ENCODE measurements at places on chromosomes 6 and 20.

DNA sequence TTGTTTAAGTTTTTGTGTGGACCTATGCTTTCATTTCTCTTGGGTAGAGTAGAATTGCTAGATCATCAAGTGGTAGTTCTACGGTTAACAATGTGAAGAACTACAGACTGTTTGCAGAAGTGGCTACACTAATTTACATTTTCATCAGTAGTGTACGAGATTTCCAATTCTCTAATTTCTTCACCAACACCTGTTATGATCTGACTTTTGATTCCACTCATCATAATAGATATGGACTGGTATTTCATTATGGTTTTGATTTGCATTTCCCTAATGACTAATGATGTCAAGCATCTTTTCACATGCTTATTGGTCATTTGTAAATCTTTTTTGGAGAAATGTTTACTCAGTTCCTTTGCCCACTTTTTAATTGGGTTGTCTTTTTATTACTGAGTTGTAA, 244.4 kb downstream of the GMDS start:
- DNase-seq = no peak

- no peak for DNase-seq
Observed at GRCh38 chr6:16224409-16224808, 14.0 kb upstream of the GMPR start.

GRCh38 chr6:35392111-35392702, 49.8 kb downstream of the PPARD start:
- DNase-seq = no peak

DNA sequence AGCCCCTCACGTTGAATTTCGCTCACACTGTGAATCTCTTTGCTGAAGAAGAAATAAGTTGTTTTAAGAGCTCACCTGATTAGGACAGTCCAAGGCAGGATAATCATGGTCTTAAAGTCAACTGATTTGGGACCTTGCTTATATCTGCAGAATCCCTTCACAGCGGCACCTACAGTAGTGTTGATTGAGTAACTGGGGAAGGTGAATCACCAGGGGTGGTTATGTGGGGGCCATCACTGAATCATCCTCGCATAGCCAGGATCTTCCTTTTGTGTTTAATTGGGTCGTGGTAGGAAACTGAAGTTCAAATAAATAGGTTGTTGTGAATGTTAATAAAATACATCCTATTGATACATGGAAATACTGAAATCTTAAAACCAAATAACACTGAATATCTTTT, 20.2 kb upstream of the MICA start:
- no peak for DNase-seq

DNA sequence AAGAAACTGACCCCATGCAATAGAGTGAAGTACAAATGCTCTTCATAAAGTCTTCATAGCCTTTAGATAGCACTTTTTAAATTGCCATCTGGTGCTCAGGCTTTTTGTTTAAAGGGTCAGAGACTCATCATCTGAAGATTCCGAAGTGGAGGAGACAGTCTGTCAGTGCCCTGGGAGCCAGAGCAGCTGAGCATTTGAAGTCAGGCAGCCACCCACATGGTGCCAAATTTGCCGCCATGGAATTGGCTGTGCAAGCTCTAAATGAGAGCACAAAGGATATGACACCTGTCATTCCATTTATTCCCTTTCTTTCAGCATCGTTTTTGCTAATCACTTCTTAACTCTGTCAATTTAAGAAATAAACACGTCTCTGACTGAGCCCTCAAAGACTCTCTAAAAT, 32.8 kb upstream of the CEP162 start:
- no peak for DNase-seq

DNA sequence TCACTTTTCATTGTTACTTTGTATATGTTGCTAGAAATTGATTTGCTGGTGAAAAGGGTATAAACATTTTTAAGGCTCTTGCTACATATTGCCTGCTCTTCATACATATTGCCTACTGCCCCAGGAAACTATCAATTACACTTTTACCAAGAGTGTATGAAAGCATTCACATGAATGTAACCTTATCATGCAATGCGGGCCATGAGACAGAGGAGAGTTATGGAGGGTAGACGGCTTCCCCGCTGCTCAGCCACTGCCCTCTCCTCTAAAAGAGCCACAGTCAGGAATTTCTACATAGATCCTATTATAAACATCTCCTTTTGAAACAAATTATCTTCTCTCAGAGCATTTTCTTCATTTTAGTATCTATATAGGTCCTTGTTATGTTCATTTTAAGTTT, 264.4 kb downstream of the ESR1 start:
- no peak for DNase-seq

- no peak for DNase-seq
Observed at GRCh38 chr6:38364775-38365174, 275.0 kb downstream of the BTBD9 start.

DNA sequence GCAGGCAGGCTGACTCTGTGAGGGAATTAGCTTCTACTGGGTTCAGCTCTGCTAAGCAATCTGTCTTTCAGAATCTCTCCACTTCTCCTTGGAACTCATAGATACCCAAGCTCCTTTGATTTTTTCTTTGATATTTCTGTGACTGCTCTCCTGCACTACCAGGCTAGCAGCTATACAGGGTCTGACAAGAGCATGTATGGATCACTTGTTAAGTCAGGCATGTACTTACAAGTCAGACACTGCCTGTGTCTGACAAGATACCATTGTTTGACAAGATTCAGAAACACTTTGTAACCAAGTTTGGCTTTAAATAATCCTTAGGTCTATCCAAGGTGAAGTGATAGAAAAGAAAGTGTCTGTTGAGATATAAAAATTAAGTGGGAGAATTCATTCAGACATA, 79.5 kb downstream of the SESN1 start:
- DNase-seq = no peak
